NCI-H1105 (cell line): ENCODE measurements at places on chromosomes 5 and 9.

GRCh38 chr5:71600783-71601182 is 13.6 kb downstream of the MCCC2 start:
- DNase-seq = no peak

DNA sequence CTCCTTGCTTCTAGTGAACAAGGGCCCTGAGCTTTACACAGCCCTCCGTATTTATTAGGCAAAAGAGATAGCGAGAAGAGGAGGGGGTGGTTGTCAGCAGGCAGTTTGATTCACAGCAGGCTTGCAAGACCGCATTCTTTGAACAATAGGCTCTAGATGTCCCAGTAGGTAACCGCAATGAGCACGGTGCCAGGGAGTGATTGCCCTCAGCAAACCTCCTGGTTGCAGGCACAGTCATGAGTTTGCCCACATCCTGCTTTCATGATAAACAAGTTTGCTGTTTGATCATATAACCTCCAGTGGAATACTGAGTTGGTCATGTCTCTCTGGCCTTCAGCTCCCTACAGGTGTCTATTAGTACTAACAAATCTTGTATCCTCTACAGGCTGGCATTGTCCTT is 66.1 kb downstream of the CACNA1B start:
- DNase-seq = no peak

DNA sequence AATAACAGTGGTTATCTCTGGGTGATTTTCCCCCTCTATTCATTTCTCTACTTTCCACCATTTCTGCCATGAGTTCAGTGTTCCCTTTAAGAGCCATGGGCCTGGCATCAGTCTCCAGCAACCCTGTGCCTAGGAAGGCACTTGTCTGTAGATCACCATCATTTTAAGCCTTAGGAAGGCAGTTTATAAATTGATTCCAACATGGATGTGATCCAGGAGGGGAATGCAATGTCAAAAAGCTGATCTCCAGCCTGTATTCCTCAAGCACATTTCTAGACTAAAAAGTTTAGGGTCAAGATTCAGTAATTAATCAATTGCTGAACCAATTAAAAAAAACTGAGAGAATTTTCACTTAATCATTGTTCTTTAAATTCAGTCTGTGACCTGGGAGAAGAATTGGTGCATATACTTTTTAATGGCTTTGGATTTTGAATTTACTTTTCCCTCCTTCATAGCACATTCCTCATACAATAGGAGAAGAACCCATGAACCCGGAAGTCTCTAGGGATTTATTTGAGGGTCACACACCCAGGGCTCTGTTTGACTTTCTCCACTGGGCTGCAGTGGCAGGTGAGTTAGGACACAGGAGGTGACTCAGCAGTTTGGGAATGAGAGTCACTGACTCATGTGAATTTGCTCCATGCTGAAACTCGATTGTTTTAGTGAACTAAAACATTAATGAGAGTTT is 6.1 kb upstream of the ERMP1 start:
- DNase-seq = no peak

DNA sequence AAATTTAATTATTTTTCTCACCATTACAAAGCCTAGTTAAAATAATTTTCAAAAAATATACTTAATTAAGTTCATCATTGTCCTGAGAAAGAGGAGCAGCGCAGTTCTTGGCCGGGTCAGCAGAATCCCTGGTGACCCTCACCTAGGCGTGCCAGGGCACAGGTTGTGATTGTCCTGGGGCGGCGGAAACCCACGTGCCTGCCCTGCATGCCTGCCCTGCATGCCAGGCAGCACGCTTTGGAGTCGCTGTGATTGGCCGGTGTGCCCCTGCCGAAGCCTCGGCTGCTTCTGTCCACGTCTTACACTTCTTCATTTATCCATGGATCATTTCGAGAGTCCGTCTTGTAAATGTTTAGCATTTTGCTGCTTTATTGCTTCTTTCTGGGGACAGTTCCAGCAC is 25.6 kb downstream of the SLC12A2 start:
- no peak for DNase-seq

- no peak for DNase-seq
Observed at GRCh38 chr5:132751444-132751843, 4.2 kb downstream of the CCNI2 start.

GRCh38 chr9:112252194-112252593 is 77.1 kb upstream of the SUSD1 start:
- no peak for DNase-seq

- DNase-seq = no peak
Observed at GRCh38 chr5:138909734-138910133, 34.6 kb upstream of the LRRTM2 start.

DNA sequence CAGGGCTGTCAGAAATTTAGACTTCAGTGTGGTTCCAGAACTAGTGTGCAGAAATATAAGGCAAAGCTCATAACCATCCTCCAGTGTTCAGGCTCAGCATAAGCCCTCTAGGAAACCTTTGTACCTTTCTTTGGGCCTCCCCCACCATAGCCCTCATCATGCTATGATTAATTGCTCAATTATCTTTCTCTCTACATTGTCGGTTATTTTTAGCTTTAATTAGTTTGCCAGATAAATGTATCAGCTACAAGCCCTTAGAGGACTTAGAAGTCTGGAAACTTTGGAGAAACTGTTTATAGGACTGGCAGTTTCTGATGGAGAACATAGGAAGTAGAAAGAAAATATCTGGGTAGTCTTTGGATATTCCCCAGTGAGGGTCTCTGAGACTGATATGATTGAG is 43.5 kb upstream of the TNC start:
- DNase-seq = no peak

- no peak for DNase-seq
Observed at GRCh38 chr5:132658381-132659302, 669 bp downstream of the IL13 start.

DNA sequence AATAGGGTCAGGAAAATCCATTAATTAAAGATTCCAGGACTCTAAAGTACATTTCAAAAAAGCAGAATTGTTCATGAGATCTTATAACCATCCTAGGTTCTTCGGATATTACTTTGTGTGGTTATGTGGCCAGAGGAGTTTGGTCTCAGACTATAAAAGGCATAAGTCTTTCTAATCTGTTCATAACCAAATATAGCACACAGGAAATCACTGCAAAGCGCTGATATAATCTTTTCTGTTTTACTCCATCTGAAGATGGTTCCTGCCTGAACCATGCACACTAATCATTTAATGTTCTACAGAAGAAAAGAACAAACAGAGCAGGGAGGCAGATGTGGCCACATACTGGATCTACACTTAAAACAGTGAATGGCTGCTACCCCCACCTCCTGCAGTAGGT is 182.8 kb downstream of the SEMA5A start:
- DNase-seq = no peak

DNA sequence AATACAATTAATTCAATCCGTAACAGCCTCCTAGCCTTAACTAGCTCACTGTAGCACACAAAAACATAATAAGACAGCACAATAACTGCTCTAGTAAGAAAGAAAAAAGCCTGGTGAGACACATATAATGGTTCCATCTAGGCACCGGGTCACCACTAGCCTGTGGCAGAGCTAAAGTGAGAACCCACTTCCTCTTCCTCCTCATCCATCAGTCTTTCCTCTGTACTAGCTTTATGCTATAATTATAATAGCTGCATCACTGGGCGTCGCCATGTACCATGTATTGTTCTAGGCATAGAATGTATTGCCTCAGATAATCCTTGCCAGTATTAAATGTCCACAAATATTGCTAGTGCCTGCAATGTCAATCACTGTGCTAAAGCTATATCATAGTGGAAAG is 23.1 kb downstream of the ADRB2 start:
- no peak for DNase-seq

- DNase-seq = no peak
Observed at GRCh38 chr9:93592643-93593021, 16.2 kb downstream of the PHF2 start.

GRCh38 chr5:156387391-156387790 is 60.4 kb downstream of the SGCD start:
- DNase-seq = no peak

- DNase-seq = no peak
Observed at GRCh38 chr9:79588488-79589223, 16.9 kb downstream of the TLE4 start.

DNA sequence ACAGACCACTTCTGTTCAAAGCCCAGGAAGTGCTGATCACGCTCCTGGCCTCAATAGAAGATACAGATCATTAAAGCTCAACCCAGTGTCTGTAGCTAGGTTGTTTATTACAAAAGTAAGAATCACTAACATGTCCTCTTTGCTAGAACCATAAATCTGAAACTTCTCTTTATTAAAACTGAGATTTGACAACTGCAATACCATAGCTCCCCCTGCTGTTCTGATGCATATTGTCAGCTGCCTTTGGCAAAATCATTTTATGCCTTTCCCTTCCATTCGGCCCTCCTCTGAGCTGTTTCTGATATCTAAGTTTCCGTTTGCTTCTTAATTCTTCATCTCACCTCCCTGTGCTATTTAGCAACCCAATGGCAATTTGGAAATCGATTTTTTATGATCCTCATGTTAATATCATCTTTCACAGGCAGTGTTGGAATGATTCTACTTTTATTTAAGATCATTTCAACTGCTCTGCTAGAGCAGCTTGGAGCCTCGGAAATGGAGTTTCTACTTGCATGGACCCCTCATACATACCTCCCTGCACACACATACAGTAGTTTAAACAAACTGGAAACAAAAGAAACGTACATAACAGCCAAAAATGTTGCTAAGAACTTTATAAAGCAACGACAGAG is 998.8 kb downstream of the MAT2B start:
- no peak for DNase-seq

DNA sequence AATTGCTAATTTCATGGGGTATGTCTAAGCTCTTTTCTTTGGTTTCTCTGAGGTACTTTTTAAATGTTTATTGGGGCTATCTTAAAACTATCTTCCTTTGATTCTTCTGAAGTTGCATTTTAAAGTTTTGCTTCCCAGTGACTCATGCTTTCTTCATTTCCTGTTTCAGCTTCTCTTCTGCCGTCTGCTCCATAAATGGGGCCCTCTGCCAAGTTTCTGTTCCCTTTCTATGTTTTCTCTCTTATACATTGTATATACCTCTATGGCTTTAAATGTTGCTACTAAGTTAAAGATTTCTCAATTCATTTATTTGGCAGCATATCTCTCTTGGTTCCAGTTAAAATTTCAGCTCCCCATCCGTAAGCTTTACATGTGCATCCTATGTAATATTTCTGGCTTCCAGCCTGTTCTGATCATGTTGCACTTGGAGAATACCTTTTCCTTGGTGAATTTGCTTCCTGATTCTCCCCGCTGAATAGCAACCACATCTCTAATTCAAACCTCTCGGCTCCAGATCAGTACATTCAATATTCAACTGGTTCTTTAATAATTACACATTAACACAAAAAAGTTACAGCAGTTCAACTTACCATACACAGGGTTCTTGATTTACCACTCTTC is 125.3 kb downstream of the ST8SIA4 start:
- no peak for DNase-seq

- no peak for DNase-seq
Observed at GRCh38 chr9:121055642-121056143, 5.6 kb upstream of the C5 start.

GRCh38 chr5:116814626-116815385 is 240.2 kb upstream of the SEMA6A start:
- DNase-seq = peak; percentile 47

GRCh38 chr5:56669534-56670483 is 145.5 kb upstream of the MAP3K1 start:
- peak; percentile 69 for DNase-seq

- DNase-seq = no peak
Observed at GRCh38 chr5:59187857-59188256, 605.0 kb downstream of the RAB3C start.

- DNase-seq = no peak
Observed at GRCh38 chr9:5651246-5651645, 22.3 kb downstream of the RIC1 start.

DNA sequence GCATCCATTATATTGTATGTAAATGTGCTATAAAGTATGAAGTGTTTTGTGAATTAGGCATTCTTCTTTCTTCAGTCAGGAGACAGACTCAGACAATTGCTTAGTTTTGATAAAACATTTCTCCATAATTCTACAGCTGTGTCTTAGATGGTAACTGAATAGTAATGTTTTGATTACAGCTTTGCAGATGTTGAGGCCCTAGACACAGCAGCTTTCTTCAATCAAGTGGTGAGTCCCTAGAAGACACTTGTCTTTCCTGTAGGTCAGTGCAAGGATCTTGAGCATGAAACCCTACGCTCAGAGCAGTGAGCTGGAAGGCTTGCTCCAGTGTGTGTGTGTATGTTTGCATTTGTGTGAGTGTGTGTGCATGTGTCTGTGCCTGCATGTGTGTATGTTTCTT is 46.8 kb upstream of the CD180 start:
- no peak for DNase-seq
